ENCODE measurements at places on chromosomes 7 and 10. TPM values are rescaled to one million over a fixed set of nuclear protein-coding genes. Genes with fewer than 3 reads are reported as not detected.

CC2D2B gene
- total RNA-seq = 0.33 TPM

ACTL6B gene
- total RNA-seq = not detected

CHN2 gene
- 0.33 TPM for total RNA-seq

C7orf33 gene
- total RNA-seq = not detected

CBX3 gene
- 105 TPM for total RNA-seq

RNF133 gene
- total RNA-seq = 0.50 TPM

LRRN3 gene
- total RNA-seq = 1.8 TPM

ATP6V0A4 gene
- not detected for total RNA-seq

PSD gene
- 5.3 TPM for total RNA-seq

SH2B2 gene
- 2.0 TPM for total RNA-seq

SFMBT2 gene
- total RNA-seq = 2.8 TPM

OR9A2 gene
- total RNA-seq = not detected

PNLIPRP2 gene
- not detected for total RNA-seq

DNA sequence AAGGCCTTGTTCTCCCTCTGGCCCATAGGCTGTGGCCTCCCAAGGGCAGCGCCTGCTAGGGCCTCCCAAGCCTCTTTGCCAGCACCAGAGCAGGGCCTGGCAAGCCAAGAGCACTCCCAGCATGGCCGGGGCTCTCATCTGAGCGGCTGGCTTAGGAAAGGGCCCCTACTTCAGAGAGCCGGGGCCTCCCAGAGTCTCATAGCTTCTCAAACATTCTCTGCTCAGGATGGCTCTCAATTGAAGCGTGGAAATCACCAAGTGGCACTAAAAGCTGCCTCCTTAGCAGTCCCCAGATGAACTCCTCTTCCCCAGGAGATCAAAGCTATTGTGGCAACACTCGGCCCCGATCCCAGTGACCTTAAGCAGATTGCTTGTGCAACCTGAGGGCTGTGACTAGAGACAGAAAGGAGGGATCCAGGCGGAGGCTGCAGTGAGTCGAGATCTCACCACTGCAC, 69.4 kb downstream of the FAM53B start:
- no peak overlapping the region for H3K4me3 ChIP-seq
- no peak for DNase-seq
- no peaks in the 10 kb centered on the region for H3K36me3 ChIP-seq
- no peak overlapping the region for H3K27ac ChIP-seq
- H3K27me3 ChIP-seq = no peaks in the 10 kb centered on the region

DNA sequence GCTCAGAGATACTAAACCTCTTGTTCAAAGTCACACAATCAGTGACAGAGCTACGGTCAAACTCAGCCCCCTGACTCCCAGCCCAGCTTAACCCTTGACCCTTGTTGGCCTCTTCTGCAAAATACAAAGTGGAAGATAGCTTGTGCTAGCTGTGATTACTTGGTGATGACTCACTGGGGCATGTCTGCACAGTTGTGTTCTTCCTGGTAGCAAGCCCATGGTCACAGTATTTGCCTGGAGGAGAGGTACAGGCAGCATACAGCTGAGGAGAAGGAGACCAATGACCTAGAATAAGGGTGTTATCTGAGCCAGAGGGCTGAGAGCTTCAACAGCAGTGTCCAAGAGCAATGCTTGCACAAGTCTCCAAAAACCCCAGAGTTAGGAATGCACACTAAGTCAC, 5.7 kb upstream of the HSPA12A start:
- no peak overlapping the region for H3K27ac ChIP-seq
- no peaks in the 10 kb centered on the region for H3K36me3 ChIP-seq

DNA sequence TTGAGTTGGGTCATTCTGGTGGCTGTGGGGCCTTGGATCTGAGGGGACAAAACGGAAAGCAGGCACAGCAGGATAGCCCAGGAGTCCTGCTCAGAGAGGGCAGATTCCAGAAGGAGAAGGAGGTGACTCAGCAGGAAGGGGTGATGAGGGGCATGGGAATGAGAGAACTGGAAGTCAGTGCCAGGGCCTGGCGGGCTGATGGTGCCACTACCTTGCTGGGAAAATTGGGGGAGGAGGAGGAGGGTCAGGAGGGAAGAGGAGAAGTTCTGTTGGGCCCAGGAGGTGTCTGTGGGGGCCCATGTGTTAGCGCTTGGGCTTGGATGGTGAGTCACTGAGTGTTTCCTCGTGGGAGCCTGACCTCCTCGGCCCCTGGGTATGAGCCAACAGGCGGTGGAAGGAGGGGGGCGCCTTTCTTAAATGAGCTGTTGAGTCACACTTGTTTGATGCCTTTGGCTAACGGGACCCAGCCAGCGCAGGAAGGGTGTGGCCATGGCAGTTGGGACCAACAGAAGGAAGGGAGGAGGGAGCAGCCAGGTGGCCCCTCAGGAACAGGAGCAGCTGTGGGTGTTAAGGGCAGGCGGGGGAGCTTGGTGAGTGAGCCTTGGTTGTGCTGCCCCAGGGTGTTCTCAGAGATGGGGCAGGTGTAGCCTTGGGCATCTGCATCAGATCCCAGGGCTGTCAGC, 130.0 kb upstream of the BTBD16 start:
- H3K27me3 ChIP-seq = no peaks in the 10 kb centered on the region
- H3K27ac ChIP-seq = peak overlapping the region; percentile 84
- H3K4me3 ChIP-seq = no peak overlapping the region
- peaks cover 33% of the 10 kb centered on the region for H3K4me1 ChIP-seq

GRCh38 chr10:48336978-48337599, 30.6 kb downstream of the MAPK8 start:
- H3K27me3 ChIP-seq = no peaks in the 10 kb centered on the region
- H3K4me3 ChIP-seq = no peak overlapping the region
- no peak overlapping the region for H3K27ac ChIP-seq
- no peaks in the 10 kb centered on the region for H3K4me1 ChIP-seq
- H3K36me3 ChIP-seq = no peaks in the 10 kb centered on the region
- DNase-seq = no peak

DNA sequence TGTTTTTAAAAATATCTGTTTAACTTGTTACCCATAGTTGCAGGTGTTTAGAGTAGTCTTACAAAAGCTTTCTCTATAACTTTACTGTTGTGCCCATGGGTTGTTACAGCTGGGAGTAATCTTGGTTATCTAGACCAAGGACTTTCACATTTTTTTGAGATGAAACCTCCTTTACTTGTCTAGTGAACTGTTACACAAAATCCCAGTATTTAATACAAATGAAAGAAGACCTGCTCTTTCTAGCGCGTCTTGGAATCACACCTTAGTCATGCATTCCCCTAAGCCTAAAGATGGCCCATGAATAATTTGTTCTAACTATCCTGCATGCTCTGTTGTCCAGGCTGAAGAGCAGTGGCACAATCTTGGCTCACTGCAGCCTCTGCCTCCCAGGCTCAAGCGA, 38.0 kb downstream of the CSGALNACT2 start:
- no peak overlapping the region for H3K27ac ChIP-seq
- no peaks in the 10 kb centered on the region for H3K27me3 ChIP-seq
- peaks cover 2% of the 10 kb centered on the region for H3K4me1 ChIP-seq

GRCh38 chr7:39898867-39899266, 51.2 kb upstream of the CDK13 start:
- H3K27ac ChIP-seq = no peak overlapping the region
- no peak overlapping the region for H3K4me3 ChIP-seq
- no peaks in the 10 kb centered on the region for H3K36me3 ChIP-seq

- no peaks in the 10 kb centered on the region for H3K27me3 ChIP-seq
- peaks cover 5% of the 10 kb centered on the region for H3K4me1 ChIP-seq
- no peak overlapping the region for H3K4me3 ChIP-seq
- no peaks in the 10 kb centered on the region for H3K36me3 ChIP-seq
- no peak overlapping the region for H3K27ac ChIP-seq
- no peak for DNase-seq
Observed at GRCh38 chr10:114678820-114679219, 20.7 kb upstream of the ABLIM1 start.

DNA sequence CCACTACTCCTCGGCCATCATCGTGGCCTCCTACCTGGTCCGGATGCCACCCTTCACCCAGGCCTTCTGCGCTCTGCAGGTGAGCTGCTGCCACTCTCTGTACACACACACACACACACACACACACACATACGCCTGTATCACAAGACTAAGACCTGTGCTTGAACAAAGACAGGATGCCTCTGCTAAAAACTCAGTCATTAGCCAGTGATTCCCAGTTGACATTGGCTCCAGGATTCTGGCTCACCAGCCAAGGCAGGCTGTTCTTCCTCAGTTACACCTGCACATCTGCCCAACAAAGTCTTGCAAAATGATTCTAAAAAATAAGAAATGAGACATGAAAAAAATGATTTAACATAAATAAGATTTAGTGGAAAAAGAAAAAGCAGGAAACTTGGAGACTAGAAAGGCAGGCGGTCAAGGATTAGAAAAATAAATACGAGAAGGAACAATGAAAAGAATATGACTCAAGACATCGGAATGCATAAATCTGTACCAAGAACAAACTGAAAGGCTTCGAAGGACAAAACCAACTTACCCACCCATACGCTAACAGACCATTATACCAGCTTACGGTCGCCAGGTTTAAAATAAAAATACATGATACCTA, 7.4 kb upstream of the LRRC18 start:
- no peak overlapping the region for H3K4me3 ChIP-seq
- no peaks in the 10 kb centered on the region for H3K36me3 ChIP-seq
- H3K27me3 ChIP-seq = no peaks in the 10 kb centered on the region
- no peaks in the 10 kb centered on the region for H3K4me1 ChIP-seq
- DNase-seq = peak; percentile 19

DNA sequence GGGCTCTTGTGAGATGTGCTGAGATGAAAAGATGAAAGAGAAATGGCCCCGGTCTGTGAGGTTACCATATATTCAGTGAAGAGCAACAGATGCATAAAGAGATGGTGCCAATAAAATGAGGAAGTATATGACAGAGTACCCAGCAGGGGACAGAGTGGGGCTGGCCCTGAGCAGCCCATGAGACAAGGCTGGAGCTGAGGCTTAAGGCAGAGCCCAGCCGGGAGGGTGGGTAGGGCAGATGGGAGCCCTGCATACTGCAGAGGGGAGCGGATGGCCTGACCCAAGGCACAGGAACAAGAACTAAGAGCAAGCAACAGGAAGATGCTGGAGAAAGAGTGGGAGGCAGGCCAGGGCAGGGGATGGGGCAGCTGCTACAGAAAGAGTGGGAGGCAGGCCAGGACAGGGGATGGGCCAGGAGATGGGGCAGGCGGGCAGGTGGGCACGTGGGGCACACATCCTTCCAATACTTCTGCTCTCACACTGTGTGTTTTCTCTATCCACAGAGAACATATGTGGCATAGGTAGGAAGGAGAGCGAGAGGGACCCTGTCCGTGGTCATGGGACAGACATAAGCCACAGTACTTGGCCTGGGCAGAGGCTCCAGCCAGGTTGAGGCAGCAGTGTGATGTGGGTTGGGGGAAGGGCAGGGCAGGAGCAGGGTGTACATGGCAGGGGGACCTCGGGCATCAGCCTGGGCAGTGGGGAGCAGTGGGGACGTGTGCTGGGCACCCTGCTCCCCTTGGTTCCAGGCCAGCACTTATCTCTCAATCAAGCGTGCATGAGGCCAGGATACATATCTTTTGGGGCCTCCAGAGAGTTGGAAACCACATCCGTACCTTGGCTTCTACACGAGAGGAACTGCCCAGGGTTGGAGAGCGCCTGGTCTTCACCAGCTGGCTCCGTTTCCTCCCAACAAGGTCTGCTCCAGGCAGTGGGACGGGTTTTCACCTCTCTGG, 91.6 kb upstream of the IKZF1 start:
- H3K27me3 ChIP-seq = no peaks in the 10 kb centered on the region
- H3K4me3 ChIP-seq = no peak overlapping the region
- no peak overlapping the region for H3K27ac ChIP-seq
- no peak for DNase-seq

DNA sequence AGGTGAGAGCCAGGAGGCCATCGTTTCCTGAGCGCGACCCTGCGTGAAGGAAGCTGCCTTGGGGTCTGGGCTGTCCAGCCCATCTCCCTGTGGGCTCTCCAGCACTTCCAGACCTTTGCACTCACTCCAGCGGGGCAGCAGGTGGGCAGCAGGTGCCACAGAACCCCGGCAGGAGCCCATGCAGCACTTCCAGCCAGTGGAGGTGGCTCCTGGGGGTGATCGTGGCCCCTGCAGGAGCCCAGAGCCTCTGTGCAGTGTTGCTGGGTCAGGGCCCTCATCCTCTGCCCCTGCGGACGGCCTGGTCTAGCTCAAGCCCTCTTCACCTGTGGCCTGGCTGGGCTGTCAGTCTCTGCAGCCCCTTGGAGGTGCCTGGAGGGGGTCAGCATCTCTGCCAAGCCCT, 59.9 kb downstream of the PWWP2B start:
- no peak overlapping the region for H3K27ac ChIP-seq
- no peak for DNase-seq
- H3K4me3 ChIP-seq = no peak overlapping the region
- no peaks in the 10 kb centered on the region for H3K27me3 ChIP-seq

DNA sequence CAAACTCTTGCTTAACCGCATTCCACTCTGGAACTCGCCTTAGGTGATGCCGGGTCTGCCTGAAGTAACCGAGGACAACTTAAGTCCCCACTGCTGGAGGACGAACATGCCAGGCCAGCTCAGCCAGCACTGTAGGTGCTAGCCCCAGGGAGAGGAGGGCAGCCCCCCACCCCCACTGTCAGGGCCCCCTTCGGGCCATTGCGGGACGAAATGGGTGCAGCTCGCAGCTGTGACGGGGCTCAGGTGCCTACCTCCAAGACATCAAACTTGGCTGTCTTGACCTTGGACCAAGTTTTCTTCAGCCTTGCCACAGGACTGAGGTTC, 60.4 kb downstream of the CSGALNACT2 start:
- no peak for DNase-seq
- no peaks in the 10 kb centered on the region for H3K36me3 ChIP-seq
- no peaks in the 10 kb centered on the region for H3K4me1 ChIP-seq
- H3K4me3 ChIP-seq = no peak overlapping the region
- no peaks in the 10 kb centered on the region for H3K27me3 ChIP-seq
- H3K27ac ChIP-seq = no peak overlapping the region

- peaks cover 19% of the 10 kb centered on the region for H3K4me1 ChIP-seq
- peaks cover 8% of the 10 kb centered on the region for H3K36me3 ChIP-seq
- DNase-seq = no peak
- H3K27me3 ChIP-seq = no peaks in the 10 kb centered on the region
- peak overlapping the region; percentile 2 for H3K4me3 ChIP-seq
Observed at GRCh38 chr7:824664-825063, 7.6 kb upstream of the SUN1 start.

GRCh38 chr10:59708816-59709394, 745 bp downstream of the SLC16A9 start:
- H3K27ac ChIP-seq = no peak overlapping the region
- H3K4me3 ChIP-seq = peak overlapping the region; percentile 64
- peaks cover 27% of the 10 kb centered on the region for H3K27me3 ChIP-seq
- H3K36me3 ChIP-seq = no peaks in the 10 kb centered on the region
- no peaks in the 10 kb centered on the region for H3K4me1 ChIP-seq

DNA sequence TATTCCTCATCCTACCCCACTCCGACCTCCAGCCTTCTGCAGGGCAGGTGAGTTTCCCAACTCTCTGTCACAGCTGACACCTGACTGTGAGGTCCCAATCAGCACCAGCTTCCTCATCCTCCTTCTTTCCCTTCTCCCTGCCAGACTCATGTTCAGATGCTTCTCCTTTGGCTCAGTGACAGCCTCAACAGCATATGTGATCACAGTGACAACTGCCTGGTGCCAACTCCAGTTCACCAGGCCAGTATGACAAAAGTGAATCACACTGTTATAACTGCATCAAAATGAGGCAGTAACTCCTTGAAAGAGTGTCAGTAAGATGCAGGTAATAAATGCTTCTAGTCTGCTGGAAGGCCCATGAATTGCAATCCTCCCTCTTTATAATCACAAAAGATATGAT, 46.8 kb upstream of the NFE2L3 start:
- H3K36me3 ChIP-seq = no peaks in the 10 kb centered on the region
- no peak overlapping the region for H3K27ac ChIP-seq
- no peak for DNase-seq
- H3K27me3 ChIP-seq = no peaks in the 10 kb centered on the region

- H3K36me3 ChIP-seq = no peaks in the 10 kb centered on the region
- H3K27ac ChIP-seq = no peak overlapping the region
- no peaks in the 10 kb centered on the region for H3K27me3 ChIP-seq
Observed at GRCh38 chr7:135406918-135407317, 103.0 kb downstream of the CNOT4 start.

All from fibroblast of lung (primary cell).